ENCODE measurements at places on chromosomes 12 and 14.

DNA sequence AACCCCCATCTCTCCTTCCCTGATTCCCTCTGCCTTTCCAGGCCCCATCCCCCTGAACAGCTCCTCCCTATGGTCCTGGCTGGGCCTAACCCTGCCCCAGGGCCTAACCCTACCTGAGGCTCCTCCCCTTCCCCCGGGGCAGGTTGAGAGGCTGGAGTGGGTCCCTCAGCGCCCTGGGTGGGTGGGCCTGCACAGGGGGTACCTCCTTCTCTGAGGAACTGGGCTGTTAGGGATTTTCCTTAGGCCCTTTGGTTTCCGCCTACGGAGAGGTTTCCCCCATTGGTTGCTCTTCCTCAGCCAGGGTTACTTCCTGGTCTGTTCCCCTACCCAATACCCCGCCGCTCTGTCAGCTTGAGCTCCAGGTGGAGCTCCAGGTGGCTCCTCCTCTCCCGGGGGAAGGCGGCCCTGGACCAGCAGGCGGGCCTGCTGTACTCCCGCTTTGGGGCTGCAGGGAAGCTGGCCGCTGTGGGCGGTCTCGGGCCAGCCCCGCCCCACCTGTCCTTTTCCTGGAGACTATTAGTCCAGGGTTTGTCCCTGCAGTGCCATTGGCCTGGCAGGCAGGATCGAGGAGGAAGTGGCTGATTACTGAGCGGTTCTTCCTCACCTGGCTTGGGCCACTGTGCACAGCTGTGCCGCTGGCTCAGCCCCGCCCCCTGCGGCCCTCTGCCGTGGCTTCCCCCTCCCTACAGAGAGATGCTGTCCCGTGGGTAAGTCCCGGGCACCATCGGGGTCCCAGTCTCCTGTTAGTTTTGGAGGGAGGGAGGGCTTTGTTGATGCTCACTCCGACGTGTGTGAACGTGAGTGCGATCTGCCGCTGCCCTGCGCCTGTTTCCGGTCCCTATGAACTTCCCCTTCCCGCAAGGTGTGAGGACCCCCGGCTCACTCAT, 2.5 kb downstream of the C12orf57 start:
- DNase-seq, result peak; percentile 89

- peak; percentile 93 for DNase-seq
These were observed 150.9 kb downstream of the EMP1 start for GRCh38 chr12:13347241-13348043.

DNA sequence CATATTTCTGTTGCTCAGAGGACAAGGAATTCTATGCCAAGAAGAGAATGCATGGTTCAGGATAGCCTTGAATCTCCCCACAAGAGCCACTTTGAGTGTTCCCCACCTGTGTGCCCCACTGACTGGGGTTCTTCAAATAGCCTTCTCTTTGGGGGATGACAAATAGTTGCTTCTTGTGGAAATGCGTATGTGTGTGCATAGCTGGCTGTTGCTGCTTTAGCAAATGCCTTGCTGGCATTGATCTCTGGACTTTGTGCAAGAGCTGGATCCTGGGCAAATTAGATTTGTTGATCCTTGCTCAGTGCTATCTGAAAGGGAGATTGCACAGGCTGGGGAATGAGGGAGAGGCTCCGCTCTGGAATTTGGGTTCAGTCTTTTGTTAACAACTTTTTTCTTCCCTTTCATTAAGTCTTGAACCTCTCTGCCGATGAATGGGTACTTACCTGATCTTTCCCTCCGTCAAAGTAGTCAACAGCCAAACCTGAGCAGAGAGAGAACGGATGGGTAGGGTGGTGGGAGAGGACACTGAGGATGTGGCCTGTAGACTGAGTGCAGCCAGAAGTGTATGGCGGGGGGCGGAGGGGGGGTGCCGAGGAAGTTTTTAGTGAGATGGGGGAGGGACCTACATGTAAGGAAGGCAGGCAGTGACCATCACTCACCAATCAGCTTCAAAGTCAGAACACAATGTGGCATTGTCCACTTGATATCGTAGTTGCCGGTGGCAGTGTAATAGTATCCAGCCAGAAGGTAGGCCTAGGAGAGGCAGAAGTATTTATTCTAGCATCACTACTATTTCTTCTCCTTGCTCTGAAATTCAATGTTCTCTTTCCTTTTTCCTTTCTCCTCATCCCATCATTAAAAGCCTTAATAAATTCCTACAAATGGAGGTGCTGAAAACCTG, 10.7 kb downstream of the EMG1 start:
- no peak for DNase-seq

- no peak for DNase-seq
These were observed 291.5 kb downstream of the FUT8 start for GRCh38 chr14:65703996-65704395.

DNA sequence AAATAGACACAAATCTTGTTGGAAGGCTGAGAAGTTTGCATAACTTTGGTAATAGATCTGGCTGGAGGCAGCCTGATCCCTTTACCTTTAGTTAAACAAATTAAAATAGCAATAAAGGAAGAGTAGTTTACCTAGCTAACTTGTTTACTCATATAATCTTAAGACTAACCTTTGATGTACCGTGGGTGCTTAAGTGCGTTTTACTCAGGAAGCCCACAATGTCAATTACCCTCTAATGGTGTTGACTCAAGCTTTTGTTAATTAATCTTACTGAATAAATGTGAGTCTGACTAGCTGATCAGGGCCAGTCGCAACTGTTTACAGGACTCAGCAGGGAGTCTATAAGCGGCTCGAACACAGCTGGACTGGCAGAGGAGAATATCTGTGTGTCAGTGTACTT, 51.5 kb downstream of the FAR2 start:
- DNase-seq, result no peak

DNA sequence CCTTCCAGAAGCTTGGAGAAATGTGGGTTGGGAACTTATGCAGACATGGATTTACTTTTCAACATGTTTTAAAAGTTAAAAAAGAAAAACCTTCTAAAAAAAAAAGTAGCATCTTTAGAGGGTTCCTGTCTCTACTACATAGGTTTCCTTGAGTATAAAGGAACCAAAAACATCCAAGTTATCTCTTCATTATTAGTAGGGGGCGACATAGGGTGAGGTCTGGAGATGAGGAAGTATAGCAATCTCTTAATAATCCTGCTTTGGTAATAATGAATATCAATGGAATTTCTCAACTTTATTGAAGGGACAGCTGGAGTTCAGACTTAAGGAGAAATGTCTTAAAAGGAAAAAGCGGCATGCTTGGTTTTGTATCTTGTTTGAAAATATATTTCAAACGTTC, 6.5 kb upstream of the PLXNC1 start:
- DNase-seq, result no peak

DNA sequence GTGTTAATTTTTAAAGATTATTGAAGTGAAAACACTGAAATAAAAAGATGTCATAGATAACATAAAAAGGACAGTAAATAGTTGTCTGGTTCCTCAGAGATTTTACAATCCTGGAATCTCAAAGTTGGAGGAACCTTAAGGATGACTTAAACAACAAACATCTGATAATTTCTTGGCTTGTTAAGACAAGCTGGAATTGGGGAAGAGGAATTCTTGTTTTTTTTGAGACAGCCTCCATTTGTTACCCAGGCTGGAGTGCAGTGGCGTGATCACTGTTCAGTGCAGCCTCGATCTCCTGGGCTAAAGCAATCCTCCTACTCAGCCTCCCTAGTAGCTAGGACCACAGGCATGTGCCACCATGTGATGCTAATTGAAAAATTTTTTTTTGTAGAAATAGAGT, 2.3 kb downstream of the ZNF410 start:
- DNase-seq, result no peak

- DNase-seq, result no peak
These were observed 22.0 kb upstream of the WDR89 start for GRCh38 chr14:63663428-63664341.

GRCh38 chr12:98970950-98971349, 325.9 kb downstream of the APAF1 start:
- no peak for DNase-seq

- DNase-seq, result no peak
These were observed 6.7 kb downstream of the KRT7 start for GRCh38 chr12:52239767-52240166.

- DNase-seq, result no peak
These were observed 82.3 kb upstream of the CDKN3 start for GRCh38 chr14:54314365-54315104.

DNA sequence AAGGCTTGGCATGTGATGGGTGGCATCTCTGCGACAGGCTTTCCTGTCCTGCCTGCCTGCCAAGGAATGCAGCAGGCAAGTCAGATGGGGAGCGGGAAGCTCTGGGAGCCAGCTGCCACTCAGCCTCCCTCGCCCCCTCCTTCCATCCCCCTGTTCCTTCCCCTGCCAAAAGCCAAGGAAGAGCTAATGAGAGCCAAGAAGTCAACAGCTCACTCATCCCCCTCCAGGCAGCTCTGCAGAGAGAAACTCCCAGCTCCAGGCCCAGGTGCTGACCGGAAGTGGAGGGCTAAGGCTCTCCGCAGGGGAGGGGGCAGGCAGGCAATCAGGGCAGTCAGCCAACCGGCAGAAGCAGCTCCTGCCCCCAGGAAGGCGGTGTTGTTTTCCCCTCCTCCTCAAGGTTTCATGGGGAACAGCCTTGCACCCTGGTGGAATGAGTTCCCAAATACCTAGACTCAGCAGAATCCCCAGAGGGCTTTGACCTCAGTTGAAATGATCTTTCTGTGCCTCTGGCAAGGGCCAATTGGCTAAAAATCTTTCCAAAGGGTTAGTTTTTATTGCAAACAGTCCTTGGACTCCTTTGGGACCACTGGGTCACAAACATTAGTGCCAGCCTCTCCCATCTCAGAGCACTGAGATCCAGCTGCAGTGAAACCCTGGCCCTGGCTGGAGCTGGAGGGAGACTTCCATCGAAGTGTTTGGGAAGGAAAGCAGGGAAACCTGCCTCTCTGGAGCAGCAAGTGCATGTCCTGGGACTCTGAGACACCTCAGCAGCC, 349.1 kb downstream of the DPF3 start:
- DNase-seq, result no peak

DNA sequence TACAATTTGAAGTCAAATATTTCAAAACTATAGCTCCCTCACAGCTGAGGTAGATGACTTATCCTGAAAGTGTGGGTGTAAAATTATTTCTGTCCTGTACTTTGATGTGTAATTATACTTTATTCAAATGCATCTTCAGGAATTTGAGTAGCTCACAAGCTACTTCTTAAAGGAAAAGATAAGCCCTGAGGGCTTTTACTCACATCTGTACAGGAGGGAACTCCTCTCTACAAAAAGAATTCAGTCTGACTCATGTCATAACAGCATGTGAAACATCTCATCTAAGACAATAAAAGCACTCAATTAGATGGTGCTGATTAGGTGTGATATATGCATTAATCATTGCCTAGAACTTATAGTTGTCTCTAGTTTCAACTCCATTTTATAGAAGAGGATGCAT, 452.0 kb downstream of the PRKD1 start:
- DNase-seq, result no peak

DNA sequence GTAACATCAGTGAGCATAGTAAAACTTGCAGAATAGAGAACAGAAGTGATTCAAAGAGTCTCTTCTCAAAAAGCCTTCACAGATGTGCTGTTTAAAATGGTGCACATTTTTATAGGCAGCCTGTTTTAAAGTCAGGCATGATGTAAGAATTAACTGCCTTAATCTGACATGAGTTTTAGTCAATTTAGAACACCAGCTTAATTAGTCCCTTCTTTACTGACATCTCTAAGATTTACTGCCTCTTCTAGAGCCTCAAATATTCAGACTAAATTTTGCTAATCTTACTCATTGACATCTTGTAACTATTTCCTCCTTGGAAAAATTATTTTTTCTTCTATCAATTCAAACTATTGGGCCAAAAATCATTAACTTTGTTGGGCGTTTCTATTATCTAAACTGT, 782.5 kb downstream of the C12orf50 start:
- no peak for DNase-seq

GRCh38 chr12:47079981-47080724, 394 bp upstream of the AMIGO2 start:
- peak; percentile 77 for DNase-seq

DNA sequence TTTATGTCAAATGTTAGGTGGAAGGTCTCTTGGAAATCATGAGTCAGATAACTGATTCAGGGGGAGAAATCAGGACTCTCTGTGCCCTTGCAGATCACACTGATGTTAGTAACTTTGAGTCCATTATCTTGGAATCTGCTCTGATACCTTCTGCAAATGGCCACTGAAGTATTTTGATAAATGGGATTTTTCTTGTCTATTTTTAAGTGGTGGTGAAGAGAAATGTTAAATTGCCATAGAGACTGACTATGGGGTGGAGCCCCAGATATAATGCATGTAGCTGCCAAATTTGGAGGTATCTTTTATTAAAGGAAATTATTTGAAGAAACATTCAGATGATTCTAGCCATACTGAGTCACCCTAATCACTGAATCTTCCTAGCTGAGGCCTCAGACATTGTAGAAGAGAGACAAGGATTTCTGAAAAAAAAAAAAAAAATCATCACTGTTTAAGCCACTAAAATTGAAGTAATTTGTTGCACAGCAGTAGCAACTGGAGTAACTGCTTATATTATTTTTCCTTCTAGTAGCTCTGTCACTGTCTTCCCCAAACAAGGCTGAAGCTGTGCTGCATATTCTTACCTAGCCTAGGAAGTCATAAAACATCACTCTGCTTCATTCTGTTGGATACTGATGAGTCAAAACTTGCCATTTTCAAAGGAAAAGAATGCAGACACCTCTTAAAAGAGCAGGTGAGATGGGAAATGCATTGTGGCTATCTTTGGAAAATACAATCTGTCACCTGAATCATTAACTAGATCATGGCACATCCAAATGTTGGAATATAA, 36.0 kb upstream of the CLEC14A start:
- DNase-seq, result no peak

DNA sequence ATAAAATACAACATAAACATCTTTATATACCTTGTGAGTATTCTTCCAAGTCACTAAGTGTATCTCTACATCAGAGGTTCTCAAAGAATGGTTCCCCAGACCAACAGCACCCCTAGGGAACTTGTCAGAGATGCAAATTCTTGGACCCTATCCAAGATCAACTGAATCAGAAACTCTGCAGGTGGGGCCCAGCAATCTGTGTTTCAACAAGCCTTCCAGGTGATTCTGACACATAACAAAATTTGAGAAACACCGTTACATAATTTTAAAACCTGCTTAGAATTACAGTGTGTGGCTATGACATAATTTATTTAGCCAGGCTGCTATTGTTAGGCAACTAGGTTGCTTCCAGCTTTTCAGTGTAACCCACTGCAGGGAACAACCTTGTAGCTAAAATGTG, 49.8 kb downstream of the NTN4 start:
- no peak for DNase-seq

- DNase-seq, result peak; percentile 37
These were observed 91.2 kb downstream of the CEP128 start for GRCh38 chr14:80850197-80850814.

- DNase-seq, result no peak
These were observed 53.6 kb downstream of the TEAD4 start for GRCh38 chr12:3012786-3013185.

GRCh38 chr12:490260-490659, 30.5 kb downstream of the B4GALNT3 start:
- no peak for DNase-seq

GRCh38 chr12:78210894-78211302, 380.2 kb downstream of the NAV3 start:
- DNase-seq, result peak; percentile 82

DNA sequence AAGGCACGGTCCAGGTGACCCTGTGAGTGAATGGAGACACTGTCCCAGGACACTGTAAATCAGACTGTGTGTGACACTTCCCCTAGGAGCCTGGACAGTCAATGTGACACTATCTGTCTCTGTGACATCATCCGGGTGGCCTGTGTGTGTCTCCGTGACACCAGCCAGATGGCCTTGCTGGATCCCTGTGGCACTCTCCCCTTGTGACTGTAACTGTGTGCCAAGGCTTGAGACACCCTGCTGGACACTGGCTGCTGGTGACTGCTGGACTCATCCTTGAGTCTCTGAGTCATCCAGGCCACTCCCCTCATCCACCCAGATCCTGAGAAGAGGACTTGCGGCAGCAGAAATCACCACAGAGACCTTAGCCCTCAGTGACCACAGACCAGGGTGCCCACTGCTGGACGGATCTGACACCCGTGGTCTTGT, 51.6 kb downstream of the MVK start:
- no peak for DNase-seq

Measured in kidney glomerular epithelial cell (primary cell).